ENCODE measurements at places on chromosomes 4 and X. TPM values are rescaled to one million over a fixed set of nuclear protein-coding genes. Genes with fewer than 3 reads are reported as not detected.
A peak's percentile ranks its signal among the peaks of the same experiment; 100 is the strongest.

DNA sequence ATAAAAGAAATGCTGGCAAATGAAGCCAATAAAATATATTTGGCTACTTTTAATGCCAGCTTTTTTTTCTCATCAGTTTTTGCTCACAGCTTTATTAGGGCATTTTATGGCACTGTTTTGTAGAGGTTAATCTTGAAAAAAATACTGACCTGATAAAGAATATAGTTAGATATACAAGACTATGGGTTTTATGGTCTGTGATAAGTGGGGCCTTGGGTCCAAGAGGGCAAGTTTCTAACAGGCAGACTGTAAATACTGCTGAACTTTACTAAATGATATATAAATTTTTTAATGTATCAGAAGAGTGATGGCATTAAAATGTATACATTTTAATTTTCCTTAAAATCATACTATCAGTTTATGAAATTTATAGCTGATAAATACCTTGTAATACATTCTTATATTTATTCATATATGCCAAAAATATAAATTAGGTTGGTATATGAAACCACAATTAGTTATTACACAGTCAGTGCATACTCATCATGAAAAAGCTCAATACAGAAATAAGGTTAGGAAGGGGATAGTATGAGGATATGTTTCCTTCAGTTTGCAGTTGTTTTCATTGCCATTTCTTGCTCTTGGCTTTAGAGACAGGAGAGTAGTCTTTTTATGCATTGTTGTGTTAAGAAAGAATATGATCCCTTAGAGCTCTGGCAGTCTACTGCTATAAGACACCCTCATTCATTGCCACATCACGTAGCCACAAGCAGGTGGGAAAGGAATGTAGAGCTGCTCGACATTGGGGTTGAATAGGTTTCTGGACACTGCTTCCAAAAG lies 146.6 kb downstream of the TLL1 start:
- no peaks in the 10 kb centered on the region for H3K4me1 ChIP-seq
- H3K27me3 ChIP-seq: no peaks in the 10 kb centered on the region
- DNase-seq: no peak
- no peak overlapping the region for H3K4me3 ChIP-seq
- H3K36me3 ChIP-seq: no peaks in the 10 kb centered on the region

GRCh38 chrX:23773601-23774175 lies 9.3 kb upstream of the SAT1 start:
- peak overlapping the region; percentile 44 for H3K4me3 ChIP-seq
- H3K36me3 ChIP-seq: no peaks in the 10 kb centered on the region
- no peaks in the 10 kb centered on the region for H3K27me3 ChIP-seq
- peak; percentile 65 for DNase-seq
- H3K4me1 ChIP-seq: peaks cover 11% of the 10 kb centered on the region

GRCh38 chr4:105474099-105474518 lies 247 bp upstream of the PPA2 start:
- H3K4me3 ChIP-seq: peak overlapping the region; percentile 99
- peaks cover 28% of the 10 kb centered on the region for H3K36me3 ChIP-seq
- DNase-seq: no peak
- peaks cover 31% of the 10 kb centered on the region for H3K4me1 ChIP-seq
- peaks cover 1% of the 10 kb centered on the region for H3K27me3 ChIP-seq
- peak overlapping the region; percentile 100 for H3K27ac ChIP-seq

- no peaks in the 10 kb centered on the region for H3K4me1 ChIP-seq
- DNase-seq: no peak
- no peaks in the 10 kb centered on the region for H3K27me3 ChIP-seq
Measured at GRCh38 chr4:59094505-59094904, 1984.3 kb upstream of the IGFBP7 start.

DNA sequence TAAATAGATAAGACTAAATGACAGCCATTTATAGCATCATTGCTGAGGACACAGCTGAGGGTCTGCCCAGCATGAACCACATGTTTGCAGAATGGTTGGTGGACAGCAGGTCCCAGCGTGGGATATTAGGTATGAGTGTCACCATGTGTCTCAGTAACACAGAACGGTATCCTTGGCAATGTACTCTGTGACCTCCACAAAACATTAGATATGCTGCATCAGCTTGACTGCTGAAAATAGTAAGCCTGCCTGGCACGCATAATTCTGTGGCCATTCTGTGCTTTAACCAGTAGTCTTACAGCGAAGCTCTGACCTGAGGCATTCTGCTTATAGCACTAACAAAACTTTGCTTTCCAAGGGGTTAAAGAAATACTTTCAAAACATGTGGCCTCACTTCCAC lies 32.0 kb downstream of the LIMCH1 start:
- no peaks in the 10 kb centered on the region for H3K36me3 ChIP-seq
- H3K27me3 ChIP-seq: peaks cover 2% of the 10 kb centered on the region
- no peak for DNase-seq
- H3K27ac ChIP-seq: no peak overlapping the region

DNA sequence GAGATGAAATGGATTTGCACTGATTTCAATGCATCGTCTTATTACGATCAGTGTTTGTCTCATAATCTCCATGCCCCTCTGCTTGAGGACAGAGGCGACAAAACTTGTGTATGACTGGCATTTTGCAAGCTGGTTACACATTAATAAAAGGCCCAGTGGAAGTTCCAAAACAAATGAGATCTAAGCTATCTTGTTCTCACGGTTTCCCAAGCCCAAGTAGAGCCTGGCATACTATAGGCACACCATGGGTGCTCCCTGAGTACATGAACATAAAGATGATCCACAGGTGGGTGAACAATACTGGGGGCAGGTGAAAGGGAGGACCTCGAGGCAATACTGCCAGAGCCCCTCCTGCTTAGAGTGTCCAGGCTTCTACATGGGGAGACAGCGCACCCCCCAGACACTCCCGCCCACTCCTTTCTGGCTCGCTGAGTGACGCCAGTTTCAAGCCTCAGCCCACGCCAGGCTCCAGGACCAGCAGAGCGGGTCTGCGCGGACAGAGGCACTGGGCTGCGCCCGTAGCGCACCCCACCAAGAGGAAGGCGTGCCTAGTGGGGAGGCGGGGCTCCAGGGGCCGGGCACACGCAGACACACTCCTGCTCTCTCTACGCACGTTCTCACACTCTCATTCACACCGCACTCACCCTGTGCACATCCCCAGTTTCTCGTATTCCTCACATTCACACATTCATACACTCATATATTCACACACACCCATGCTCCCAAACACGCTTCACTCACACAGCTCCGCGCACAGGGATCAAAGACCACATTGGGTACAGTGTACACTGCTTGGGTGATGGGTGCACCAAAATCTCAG lies 8.9 kb upstream of the GSX2 start:
- peak overlapping the region; percentile 84 for H3K4me3 ChIP-seq
- no peaks in the 10 kb centered on the region for H3K36me3 ChIP-seq
- H3K27me3 ChIP-seq: peaks cover 45% of the 10 kb centered on the region
- no peak overlapping the region for H3K27ac ChIP-seq
- peak; percentile 31 for DNase-seq
- H3K4me1 ChIP-seq: peaks cover 30% of the 10 kb centered on the region

DNA sequence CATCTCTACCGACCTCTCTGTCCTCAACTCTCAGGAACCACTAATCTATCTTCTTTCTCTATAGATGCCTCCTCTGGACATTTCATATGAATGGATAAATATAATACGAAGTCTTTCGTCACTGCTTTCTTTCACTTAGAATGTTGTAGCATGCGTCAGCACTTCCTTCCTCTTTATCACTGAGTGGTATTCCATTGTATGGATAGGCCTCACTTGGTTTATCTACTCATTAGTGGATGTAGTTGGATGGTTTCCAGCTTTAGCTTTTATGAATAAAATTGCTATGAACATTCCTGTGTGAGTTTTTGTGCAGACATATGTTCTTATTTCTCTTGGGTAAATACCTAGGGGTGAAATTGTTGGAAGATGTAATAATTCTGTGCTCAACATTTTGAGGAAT lies 528.2 kb upstream of the FAT1 start:
- no peak overlapping the region for H3K4me3 ChIP-seq
- H3K27ac ChIP-seq: no peak overlapping the region
- no peaks in the 10 kb centered on the region for H3K27me3 ChIP-seq
- no peaks in the 10 kb centered on the region for H3K4me1 ChIP-seq
- no peak for DNase-seq
- H3K36me3 ChIP-seq: no peaks in the 10 kb centered on the region

DNA sequence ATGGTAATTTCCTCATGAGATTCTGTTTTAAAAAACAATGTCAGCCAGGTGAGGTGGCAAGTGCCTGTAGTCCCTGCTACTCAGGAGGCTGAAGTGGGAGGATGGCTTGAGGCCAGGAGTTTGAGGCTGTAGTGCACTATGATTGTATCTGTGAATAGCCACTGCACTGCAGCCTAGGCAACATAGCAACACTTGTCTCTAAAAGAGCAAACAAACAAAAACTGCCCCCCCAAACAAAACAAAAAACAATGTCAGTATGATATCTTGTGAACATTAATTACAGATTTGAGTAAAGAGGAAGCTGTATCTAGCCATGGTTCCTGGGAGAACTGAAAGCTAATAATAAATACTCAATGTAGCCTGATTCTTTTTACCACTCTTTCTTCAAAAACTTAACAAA lies 6.8 kb upstream of the MSL3 start:
- DNase-seq: no peak
- H3K27ac ChIP-seq: no peak overlapping the region
- H3K27me3 ChIP-seq: peaks cover 2% of the 10 kb centered on the region

GRCh38 chr4:42344309-42344708 lies 53.0 kb upstream of the SHISA3 start:
- H3K4me1 ChIP-seq: no peaks in the 10 kb centered on the region
- H3K36me3 ChIP-seq: no peaks in the 10 kb centered on the region
- no peak overlapping the region for H3K27ac ChIP-seq
- H3K27me3 ChIP-seq: peaks cover 1% of the 10 kb centered on the region
- no peak for DNase-seq
- no peak overlapping the region for H3K4me3 ChIP-seq

- no peak for DNase-seq
- H3K36me3 ChIP-seq: no peaks in the 10 kb centered on the region
- no peaks in the 10 kb centered on the region for H3K4me1 ChIP-seq
- no peak overlapping the region for H3K27ac ChIP-seq
- H3K4me3 ChIP-seq: no peak overlapping the region
- H3K27me3 ChIP-seq: no peaks in the 10 kb centered on the region
Measured at GRCh38 chr4:148574502-148574901, 132.3 kb upstream of the NR3C2 start.

GRCh38 chrX:73922856-73923455 lies 360.0 kb downstream of the CHIC1 start:
- H3K36me3 ChIP-seq: no peaks in the 10 kb centered on the region
- no peak overlapping the region for H3K27ac ChIP-seq
- H3K4me3 ChIP-seq: no peak overlapping the region
- no peaks in the 10 kb centered on the region for H3K4me1 ChIP-seq
- DNase-seq: no peak
- H3K27me3 ChIP-seq: no peaks in the 10 kb centered on the region

DNA sequence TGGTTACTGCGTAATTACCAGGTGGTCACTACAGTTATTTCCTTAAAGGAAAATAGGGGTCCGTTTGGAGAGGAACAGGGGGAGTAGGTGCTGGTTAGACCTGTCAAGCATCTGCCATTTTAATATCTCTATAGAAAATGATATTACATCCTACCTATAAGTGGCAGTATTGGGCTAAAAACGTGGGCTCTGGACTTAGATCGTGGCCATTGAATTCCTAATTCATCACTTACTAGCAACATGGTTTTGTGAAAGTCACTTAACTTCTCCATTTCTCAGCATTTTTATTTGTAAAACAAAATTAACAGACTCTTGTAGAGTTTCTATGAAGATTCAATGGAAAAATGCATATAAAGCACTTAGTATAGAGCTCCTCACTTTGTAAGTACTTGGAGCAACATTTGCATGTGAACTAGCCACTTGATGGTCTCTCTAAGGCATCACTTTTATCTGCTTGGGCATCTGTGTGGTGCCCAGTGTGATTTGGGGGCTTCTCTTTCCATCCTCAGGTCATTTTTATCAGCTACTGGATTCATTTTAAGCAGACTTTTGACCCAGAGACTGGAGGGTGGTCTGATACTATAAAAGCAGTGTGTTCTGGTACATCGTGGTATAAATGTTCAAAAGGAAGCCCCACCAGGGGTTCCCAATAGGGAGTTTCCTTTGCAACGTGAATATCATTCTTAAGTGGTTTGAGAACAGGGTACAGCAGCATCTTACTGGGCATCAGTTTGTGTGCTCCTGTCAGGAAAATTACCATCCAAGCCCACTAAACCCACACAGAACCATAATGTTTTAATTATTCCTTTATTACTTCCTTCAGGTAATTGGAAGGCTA lies 42.7 kb upstream of the RASSF6 start:
- DNase-seq: no peak
- H3K27me3 ChIP-seq: peaks cover 4% of the 10 kb centered on the region
- no peak overlapping the region for H3K27ac ChIP-seq
- no peak overlapping the region for H3K4me3 ChIP-seq

DNA sequence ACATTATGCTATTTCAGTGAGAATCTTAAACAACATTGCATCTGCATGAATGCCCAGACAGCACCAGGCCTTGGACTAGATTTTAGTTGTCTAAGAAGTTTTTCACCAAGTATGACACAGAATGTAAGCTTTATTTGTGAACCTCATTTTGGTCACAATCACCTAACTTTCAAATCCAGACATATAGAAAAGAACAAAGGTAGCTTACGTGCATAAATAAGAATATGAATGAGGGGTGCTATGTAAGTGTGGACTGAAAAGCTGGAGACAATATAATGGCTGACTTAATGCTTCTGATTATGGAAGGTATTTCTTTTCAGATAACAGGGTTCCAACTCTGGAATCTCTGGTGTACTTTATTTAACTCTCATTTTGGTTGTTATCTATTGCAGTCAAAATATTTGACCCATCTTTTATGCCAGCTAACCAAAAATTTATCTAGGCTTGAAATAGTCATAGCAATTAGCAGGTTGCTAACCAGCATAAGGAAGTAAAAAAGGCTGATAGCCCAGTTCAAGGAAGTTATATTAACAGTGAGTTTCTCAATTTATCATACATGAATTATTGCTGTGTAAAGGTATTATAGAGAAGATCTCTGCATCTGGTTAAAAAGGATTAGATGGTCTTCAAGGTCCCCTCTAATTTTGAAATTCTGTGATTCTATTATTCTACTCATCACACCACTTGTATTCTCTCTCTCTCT lies 36.5 kb downstream of the SLC7A11 start:
- no peaks in the 10 kb centered on the region for H3K36me3 ChIP-seq
- DNase-seq: no peak
- no peak overlapping the region for H3K27ac ChIP-seq
- no peaks in the 10 kb centered on the region for H3K27me3 ChIP-seq

- no peaks in the 10 kb centered on the region for H3K36me3 ChIP-seq
- no peak overlapping the region for H3K4me3 ChIP-seq
- no peak overlapping the region for H3K27ac ChIP-seq
- no peaks in the 10 kb centered on the region for H3K27me3 ChIP-seq
- no peaks in the 10 kb centered on the region for H3K4me1 ChIP-seq
Measured at GRCh38 chr4:138736362-138736761, 279.2 kb upstream of the NOCT start.

- DNase-seq: peak; percentile 28
- no peaks in the 10 kb centered on the region for H3K4me1 ChIP-seq
- no peak overlapping the region for H3K4me3 ChIP-seq
- peaks cover 3% of the 10 kb centered on the region for H3K27me3 ChIP-seq
Measured at GRCh38 chr4:49032440-49033161, 46.5 kb downstream of the CWH43 start.

Gene ADGRL3
- total RNA-seq: not detected

Gene GCNA
- total RNA-seq: 3.5 TPM

Gene ODAPH
- total RNA-seq: not detected

Gene FBXL5
- 32.2 TPM for total RNA-seq

Gene JADE3
- total RNA-seq: 0.51 TPM

Gene RNF150
- 0.09 TPM for total RNA-seq

Gene PRPS2
- 114 TPM for total RNA-seq

Gene GRIA2
- not detected for total RNA-seq

Gene FGFBP1
- total RNA-seq: not detected

Gene IL2
- 5.4 TPM for total RNA-seq

All from activated CD8-positive, alpha-beta T cell treated with anti-CD3 and anti-CD28 coated beads for 36 hours (primary cell).